Cerebellar nuclear complex (tissue), 1 donor: ENCODE measurements at places on chromosomes 1 and 21.

- no peak for DNase-seq
These were observed 9.7 kb downstream of the IFFO2 start for GRCh38 chr1:18946550-18947381.

- DNase-seq = no peak
These were observed 24.7 kb upstream of the SLC44A3 start for GRCh38 chr1:94795434-94795833.

- DNase-seq = no peak
These were observed at the start of gene SERPINC1 for GRCh38 chr1:173917149-173917548. Gene SERPINC1 (minus strand): TSS chr1:173917327. CDS start chr1:173917259, 68 bp downstream.

DNA sequence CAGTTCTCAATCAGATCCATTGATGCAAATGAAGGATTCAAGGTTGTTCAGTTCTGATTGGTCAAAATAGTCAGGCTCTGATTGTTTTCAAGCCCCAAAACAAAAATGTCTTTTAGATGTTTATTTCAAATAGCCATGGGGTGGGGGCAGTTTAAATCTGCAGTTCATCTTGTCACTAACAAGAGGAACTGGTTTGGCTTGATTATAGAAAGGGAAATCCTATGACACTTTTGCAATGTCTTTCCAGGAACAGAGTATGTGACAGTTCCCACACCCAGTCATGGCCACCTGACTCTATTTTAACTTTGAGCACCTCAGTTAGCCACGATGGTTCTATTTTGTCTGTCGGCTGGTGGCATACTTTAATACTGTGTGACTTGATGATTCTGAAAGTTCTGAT, 1544.1 kb downstream of the PLA2G4A start:
- no peak for DNase-seq

DNA sequence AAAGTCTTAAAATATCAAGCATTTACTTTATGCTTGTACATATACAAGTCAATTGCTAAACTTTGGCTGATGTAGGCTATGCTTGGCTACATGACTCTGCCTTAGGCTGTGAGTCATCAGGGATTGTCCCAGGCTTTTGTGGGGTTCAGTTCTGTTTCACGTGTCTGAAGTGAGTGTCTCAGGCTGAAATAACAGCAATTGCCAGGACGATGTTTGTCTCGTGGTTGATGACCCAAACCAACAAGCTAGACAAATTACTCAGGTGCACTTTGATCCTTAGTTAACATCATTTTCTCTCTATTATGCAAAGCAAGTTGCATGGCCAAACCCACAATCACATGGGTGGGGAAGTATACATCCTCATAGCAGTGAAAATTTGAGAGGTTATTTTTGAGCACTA, 410.1 kb downstream of the BRINP3 start:
- DNase-seq = no peak

GRCh38 chr1:169491845-169492281, 6.1 kb upstream of the SLC19A2 start:
- no peak for DNase-seq

DNA sequence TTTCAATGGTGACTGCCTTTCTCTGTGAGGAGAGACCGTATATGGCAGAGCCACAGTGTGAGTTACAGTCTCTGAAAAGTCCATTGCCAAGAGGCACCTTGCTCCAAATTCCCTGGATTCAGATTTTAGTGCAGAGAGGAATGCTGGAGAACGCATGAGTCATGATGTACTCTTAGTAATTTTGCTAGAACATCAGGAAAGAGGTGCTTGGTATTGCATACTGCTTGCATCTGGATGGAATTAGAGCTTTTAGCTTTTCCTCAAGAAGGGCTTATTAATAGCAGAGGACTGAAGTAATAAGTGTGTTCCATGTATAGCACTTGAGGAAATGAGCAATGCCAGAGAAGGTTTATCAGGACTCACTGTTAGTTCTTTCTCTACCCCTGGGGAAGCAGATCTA, 40.5 kb upstream of the AKT3 start:
- DNase-seq = no peak

DNA sequence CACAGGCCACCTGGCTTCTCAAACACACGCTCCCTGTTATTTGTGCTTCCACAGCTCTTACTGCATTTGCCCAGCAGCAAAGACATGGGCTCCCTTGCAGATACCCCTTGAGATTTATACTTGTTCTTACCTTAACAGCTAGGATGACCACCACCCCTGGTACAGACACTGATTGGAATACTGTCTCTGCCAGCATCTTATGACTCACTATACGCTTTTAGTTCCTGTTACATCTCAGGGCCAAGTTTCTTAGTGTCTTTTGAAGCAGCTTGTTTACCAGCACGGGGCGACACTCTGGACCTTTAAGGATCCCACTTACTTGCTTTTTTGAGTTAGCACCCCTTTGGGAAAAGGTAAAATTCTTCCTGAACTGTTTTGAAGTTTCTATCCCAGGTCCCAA, 874.8 kb downstream of the KCNT2 start:
- DNase-seq = no peak

DNA sequence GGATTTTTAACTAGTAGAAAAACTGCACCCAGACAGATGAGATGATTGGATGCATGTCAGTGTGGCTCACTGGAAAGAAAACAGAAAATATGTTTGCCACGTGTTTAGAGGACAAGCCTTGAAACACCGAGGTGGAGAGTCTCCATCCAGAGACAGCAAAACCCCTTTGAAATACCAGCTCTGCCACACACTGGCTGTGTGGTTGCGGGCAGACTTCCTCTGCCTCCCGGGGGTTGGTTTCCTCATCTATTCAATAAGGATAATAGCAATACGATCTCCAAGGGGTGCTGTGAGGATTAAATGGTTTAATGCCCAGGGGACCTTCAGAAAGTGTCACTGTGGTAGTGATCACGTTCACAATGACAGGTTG, 67.2 kb upstream of the PARP1 start:
- DNase-seq = no peak

DNA sequence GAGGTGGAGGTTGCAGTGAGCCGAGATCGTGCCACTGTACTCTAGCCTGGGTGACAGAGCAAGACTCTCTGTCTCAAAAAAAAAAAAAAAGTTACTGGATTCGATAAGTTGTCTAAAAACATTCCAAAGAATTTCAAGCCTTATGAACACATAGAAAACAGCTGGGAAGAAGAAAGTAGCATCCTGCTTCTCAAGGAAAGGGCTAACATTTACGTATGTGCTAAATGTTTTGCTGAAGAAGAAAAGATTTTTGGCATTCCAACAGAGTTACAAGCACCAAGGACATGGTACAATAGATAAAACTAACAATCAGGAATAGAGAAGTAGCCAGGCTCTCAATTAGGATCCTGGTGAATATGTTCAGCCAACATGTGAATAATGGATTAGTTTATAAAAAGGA, 69.8 kb downstream of the HFM1 start:
- no peak for DNase-seq

- no peak for DNase-seq
These were observed 23.8 kb downstream of the SEC16B start for GRCh38 chr1:177945943-177946650.

DNA sequence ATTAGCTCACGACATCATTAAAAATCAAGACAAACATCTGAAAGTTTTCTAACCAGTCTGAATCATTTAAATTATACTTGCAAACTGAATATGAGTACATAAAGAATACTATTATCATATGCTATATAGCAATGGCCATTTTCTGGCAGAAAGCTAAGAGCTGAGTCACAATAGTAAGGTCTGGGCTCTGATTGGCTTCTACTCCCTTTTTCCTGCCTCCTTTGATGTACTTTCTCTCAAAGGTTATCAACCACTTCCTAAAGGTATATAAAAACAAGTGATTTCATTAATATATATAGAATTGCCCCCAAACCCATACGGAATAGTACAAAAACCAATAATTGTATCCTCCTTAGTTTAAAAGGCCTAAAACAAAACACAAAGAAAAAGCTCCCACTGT, 7.0 kb downstream of the KCNA3 start:
- no peak for DNase-seq

- no peak for DNase-seq
These were observed 106.6 kb upstream of the VAV3 start for GRCh38 chr1:108071601-108072000.
